LHCN-M2 (cell line): ENCODE measurements at places on chromosomes 5 and 9. TPM values are rescaled to one million over a fixed set of nuclear protein-coding genes. Genes with fewer than 3 reads are reported as not detected.

The ELAVL2 gene
- 4.4 and 7.5 TPM in 2 replicates for total RNA-seq

The SPATA6L gene
- 0.19 TPM in 1 of 2 replicates, not detected in the other for total RNA-seq

The MCCC2 gene
- 28.1 and 30.4 TPM in 2 replicates for total RNA-seq

The TSSK1B gene
- total RNA-seq = 0.06 and 0.52 TPM in 2 replicates

The PAEP gene
- not detected in 2 replicates for total RNA-seq

The C9orf72 gene
- 4.9 and 5.7 TPM in 2 replicates for total RNA-seq

GRCh38 chr5:124130816-124131215, 615.6 kb downstream of the ZNF608 start:
- DNase-seq = no peak

DNA sequence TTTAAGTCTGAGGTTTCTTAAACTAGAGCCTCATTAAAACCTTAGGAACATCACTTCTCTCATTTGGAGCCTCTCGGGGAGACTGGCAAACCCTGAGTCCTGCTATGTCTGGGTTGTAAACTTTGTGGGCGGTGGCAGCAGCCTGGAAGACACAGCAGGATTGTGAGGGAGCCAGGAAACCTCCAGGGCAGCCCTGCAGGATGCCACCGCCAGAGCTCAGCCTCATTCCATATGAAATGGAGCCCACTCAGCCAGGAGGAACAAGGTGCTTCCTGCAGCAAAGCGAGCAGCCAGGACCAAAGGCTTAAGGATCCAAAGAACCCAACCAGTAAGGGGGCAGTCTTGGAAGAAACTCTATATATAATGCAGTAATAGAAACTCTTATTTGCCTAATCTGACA, 37.9 kb upstream of the IDNK start:
- no peak for DNase-seq

DNA sequence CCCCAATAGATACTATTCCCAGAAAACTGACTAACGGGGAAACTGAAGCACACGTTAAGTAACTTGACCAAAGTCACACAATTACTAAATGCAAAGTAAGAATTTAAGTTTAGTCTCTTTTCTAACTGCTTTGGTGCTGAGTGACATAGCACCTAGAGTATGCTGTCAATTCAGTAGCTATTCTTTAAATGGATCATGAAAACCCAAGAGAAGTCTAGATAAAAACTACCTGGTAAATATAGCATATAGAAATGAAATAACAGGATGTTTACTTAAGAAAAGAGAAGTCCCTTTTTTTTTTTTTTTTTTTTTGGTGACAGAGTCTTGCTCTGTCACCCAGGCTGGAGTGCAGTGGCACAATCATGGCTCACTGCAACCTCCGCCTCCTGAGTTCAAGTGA, 129.2 kb downstream of the PDE4D start:
- no peak for DNase-seq

DNA sequence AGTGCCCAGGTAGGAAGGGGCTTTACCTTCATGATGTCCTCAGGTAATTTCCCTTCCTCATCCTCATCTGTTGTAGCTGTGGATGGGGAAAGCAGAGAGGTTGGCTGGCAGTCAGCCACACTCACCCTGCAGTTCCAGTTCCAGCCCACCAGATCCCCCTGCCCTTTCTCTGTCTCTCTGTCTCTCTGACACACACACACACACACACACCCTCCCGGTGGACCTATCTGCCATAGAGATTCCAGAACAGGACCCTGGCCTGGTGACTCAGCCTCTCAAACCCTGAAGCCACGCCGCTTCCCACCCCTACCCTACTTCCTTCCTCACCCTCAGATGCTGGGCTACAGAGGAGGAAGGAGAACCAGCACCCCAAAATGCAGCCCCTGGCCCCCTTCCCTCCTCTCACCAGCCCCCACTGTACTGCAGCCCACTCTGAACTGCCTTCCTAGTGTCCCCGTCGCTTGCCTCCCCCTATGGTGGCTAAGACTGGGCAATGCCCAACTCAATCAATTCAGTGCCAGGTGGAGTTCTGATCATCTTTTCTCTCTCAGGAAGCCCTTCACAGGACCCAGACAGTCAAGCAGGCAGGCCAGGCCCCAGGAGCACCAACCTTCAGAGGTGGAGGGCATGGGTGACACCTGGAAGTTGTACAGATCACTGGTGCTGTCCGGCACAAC, 4.8 kb downstream of the IRF1 start:
- DNase-seq = no peak

- DNase-seq = no peak
Measured at GRCh38 chr5:60354311-60354710, 345.7 kb downstream of the DEPDC1B start.

DNA sequence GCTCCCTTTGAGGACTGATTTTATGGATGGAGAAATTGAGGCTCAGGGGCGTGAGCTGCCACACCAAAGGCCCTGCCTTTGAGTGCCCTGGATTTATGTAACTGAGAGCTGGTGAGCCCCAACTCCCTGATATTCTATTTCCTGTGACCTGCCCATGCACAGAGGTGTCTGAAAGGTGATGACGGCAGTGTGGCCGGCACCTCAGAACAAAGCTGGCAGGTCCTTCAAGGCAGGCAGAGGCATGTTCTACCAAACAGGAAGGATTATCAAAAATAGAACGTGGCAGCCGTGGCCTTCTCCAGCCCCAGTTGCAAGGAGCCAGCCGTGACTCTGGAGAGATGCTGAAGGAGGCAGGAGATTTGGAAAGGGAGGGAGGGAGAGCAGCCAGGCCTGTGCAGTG, 36.2 kb downstream of the INSYN2B start:
- DNase-seq = no peak
